ENCODE measurements at places on chromosomes 12 and 14.

GRCh38 chr12:99810718-99811593, 163.4 kb downstream of the GARIN6 start:
- DNase-seq = peak; percentile 65

GRCh38 chr14:64653900-64654245, 50.4 kb upstream of the PLEKHG3 start:
- no peak for DNase-seq

DNA sequence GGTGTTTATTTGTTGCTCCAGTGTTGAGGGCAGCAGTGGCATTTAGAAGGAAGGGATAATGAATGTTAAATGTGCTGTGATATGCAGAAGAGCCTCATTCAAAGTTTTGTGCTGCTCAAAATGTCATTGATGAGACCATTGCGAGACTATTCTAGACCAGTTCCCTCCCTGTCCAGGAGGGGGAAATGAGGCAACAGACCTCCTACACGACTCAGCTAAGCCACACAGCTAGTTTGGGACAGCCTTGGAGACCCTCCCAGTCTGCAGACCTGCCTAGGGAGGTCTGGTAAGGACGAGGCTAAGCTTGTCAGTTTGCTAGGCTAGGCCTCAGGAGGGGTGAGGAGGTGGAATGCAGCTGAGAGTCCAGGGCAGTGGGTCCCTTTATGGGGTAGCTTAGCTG, 116.0 kb downstream of the NRXN3 start:
- no peak for DNase-seq

DNA sequence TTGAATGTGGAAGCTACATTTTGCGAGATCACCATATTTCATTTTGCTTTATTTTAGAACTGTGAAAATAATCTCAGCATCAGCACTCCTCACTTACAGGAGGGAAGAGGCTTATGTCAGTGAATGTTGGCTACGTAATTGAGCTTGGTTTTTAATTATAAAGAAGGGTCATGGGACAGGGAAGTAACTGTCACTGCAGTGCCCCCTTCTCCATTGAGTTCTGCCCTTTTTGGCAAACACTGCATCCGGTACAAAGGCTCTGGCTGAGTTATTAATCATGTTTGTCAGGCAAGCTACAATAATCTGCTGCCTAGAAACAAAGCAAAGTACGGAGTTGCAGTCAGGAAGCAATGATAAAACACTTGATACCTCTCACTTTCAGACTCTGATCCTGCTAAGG, 546.7 kb downstream of the SNAPC1 start:
- DNase-seq = no peak

GRCh38 chr12:26469421-26470180, 274.2 kb downstream of the SSPN start:
- DNase-seq = no peak

GRCh38 chr12:11797317-11797913, 147.9 kb downstream of the ETV6 start:
- DNase-seq = no peak

DNA sequence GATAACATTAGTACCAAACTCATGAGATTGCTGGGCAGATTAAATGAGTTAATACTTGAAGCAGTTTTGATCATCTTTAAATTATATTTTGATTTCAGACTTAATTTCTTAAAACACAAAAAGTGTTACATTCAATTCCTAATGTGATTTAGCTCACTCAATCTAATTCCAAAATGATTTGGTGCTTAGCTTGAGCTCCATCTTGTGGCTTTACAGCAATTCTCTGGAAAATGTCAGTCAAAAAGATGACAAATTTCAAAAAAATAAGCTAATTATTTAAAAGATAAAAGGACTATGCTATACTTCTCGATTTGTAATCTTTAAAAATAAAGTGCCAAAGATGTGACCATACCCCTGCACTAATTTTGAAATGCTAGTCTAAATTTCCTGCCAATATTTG, 10.1 kb downstream of the LLPH start:
- no peak for DNase-seq

GRCh38 chr12:87981495-87981894, 47.7 kb downstream of the C12orf50 start:
- no peak for DNase-seq

GRCh38 chr12:41067941-41068645, 120.0 kb upstream of the PDZRN4 start:
- no peak for DNase-seq

GRCh38 chr14:97657609-97658008, 860.4 kb downstream of the VRK1 start:
- DNase-seq = no peak

DNA sequence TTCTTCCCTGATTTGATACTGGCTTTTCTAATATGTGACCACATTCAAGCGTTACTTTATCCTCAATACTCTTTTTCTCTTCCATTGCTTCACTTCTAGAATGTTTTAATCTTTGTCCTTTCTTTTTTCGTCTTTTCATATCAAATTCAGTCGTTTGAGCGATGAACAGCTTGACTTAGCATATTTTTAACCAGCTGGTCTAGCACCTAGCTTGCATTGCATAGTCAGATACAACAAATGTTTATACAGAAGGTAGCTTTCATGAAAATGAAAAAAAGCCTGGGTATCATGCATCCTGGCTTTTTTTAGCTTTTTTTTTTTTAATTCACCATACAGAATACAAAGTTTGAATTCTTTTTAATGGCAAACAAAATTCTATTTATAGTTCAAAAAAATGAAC, 1.2 kb downstream of the SOX5 start:
- DNase-seq = no peak

DNA sequence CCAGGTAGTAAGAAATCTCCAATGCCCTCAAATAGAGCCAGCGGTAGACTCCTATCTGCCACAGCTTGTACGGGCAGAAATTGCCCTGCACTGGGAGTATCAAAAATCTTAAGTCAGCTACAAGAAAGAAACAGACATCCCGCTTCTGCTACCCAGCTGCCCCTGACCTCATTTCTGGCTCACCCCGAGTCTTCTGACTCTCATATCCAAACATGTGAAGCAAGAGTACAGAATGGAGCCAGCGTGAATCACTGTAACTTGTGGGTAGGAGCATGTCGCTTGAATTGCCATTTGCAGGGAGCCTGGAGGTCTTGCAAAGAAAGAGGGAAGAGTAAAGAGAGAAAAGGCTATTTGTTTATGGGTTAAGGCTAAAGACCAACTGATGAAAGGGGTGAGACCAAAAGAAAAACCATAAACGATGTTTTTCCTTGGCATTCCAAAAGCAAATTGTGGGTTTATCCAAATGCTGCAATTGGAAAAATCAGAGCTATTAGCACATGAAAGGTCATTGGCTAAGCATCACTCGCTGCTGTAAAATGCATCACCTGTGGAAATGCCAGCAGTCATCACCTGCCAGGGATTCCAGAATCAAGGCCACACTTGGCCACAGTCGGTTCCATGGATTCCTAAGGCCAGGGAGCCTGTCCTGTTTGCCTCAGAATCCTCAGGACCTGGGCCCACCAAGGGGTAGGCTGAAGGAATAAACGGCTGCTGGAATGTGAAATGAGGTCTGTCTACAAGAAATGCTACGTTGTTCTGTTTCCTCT, 86.6 kb downstream of the FOXN3 start:
- no peak for DNase-seq

DNA sequence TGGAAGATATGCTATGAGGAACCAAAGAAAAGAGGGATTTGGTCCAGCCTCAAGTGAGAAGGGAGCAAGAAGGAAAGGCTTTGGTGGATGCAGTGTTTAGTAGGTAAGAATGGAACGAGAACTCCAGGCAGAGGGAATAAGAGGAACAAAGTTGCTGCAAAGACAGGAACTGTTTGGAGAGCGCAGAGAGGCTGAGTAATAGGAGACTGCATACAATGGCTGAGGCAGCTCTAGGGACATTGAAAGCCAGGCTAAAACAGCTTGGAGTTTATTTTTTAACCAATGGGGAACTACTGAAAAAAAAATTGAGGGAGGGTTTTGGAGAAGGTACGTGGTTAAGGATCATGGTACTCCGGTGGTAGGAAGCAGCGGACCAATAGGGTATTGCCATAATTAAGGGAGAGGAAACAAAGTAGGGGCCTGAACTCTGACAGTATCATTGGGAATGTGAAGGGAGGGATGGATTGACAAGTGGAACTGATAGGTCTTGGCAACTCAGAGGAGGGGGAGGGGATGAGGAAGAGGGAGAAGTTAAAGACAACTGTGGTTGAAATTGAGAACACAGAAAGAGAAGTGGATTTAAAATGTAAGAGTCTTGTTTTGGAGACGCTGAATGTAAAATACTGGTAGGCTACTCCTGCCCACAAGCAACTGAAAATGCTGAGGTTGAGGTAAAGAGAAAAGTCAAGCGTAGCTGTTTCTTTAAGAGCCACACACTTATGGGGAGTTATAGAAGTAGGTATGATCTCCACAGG, 4.8 kb downstream of the ASCL4 start:
- no peak for DNase-seq

DNA sequence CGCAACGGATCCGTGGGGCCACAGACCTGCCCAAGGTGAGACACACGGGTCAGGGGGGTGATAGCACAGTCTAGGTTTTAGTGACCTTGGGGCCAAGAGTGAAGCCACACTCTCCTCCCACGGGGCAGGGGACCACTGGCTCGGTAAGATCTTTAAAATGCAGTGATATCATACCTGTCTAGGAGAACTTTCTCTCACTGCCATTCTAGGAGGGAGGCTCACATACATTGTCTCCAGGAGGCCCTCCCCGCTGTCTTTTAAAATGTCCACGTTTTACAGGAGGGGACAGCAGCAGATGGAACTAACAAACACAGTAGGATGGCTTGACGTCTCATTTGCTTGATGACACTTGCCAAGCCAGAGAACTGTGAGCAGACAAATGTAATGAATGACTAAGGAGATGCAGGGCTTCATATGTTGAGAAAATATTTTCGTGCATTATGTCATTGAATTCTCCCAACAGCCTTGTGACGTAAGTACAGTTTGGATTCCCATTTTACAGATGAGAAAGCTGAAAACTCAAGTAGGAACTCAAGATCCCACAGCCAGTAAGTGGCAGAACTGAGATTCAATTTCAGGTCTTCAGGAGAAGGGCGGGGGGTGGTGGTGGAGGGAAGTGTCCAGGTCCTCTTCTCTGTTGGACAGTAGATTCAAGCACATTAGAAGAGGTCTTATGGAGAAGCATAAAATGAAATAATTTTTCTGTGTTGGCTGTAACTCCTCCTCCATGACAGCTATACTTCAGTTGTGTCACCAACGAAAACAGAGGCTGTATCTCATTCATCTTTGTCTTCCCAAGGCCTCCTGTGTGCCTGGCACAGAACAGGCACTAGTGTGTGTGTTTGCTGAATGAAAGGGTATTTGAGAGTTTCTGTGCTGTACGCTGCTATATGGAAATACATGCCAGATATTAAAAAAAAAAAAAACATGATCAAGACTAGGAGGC, 2.1 kb downstream of the VASH1 start:
- DNase-seq = no peak

DNA sequence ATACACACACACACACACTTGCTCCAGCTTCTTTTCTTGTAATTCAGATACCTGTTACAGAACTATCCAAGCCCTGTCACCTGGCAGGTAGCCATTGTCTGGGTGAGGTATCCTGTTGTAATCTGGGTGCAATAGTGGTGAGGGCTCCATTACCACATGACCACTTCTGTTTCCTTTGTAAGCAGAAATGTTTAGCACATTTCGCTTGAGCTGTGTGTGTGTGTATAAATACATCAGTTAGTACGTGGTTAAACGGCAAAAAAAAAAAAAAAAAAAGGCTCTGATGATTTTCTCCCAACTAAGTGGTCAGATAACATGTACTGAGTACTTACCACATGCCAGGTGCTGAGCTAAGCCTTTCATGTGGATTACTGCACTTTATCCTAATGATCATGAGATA, 129.3 kb upstream of the SSTR1 start:
- no peak for DNase-seq

- no peak for DNase-seq
Measured at GRCh38 chr12:80939231-80939950, 1.7 kb upstream of the LIN7A start.

GRCh38 chr14:56217380-56218045, 99.3 kb downstream of the PELI2 start:
- no peak for DNase-seq

- DNase-seq = no peak
Measured at GRCh38 chr12:8871068-8871467, 43.2 kb upstream of the PHC1 start.

- DNase-seq = no peak
Measured at GRCh38 chr12:62605981-62606380, 139.4 kb downstream of the MON2 start.

DNA sequence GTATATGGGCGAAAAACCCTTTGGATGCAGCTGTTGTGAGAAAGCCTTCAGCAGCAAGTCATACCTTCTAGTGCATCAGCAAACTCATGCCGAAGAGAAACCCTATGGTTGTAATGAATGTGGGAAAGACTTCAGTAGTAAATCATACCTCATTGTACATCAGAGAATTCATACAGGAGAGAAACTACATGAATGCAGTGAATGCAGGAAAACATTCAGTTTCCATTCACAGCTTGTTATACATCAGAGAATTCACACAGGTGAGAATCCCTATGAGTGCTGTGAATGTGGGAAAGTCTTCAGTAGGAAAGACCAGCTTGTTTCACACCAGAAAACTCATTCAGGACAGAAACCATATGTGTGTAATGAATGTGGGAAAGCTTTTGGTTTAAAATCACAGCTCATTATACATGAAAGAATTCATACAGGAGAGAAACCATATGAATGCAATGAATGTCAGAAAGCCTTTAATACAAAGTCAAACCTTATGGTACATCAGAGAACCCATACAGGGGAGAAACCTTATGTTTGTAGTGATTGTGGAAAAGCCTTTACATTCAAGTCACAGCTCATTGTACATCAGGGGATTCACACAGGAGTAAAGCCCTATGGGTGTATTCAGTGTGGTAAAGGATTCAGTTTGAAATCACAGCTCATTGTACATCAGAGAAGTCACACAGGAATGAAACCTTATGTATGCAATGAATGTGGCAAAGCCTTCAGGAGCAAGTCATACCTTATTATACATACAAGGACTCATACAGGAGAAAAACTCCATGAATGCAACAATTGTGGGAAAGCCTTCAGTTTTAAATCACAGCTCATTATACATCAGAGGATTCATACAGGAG, 21.4 kb downstream of the ZNF268 start:
- no peak for DNase-seq

GRCh38 chr14:89443042-89443629, 26.1 kb upstream of the FOXN3 start:
- no peak for DNase-seq

All from NCI-H1930 (cell line).